GM20000 (cell line): ENCODE measurements at places on chromosomes 13 and 19.

GRCh38 chr13:83547043-83547442 is 335.2 kb downstream of the SLITRK1 start:
- no peak for DNase-seq

DNA sequence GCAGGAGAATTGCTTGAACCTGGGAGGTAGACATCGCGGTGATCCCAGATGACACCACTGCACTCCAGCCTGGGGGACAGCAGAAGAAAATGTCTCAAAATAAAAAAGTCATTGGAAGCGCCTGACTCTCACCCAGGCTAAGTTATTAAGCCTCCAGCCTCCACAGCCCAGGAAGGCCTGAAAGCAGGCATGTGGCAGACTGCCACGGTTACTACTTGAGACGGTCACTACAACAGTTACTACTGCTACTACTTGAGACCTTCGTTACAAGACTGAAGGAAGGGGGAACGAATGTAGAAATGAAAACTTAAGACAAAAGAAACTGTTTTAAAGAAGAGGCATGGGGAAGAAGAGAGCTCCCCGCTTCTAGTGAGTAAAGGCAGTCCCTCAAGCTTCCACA is 9.6 kb downstream of the PRR22 start:
- no peak for DNase-seq

DNA sequence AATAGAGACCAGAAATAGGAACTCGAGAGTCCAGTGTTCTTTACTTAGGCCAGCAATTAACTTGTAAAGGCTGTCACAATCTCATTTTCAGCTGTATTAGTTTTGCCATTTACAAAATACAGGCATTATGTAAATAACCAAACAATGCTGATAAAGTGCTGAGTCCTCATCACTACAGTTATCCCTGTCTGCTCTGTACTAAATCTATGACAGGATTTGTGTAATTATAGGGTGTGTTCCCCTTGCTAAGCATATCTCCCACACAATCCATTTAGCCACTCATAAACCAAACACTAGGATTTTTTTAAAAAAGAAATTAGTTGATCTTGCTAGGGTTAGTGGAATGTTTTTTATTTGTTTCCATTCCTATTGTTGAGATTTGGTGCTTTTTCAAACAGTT is 23.2 kb downstream of the PDX1 start:
- no peak for DNase-seq

GRCh38 chr13:40318366-40318765 is 348.1 kb downstream of the FOXO1 start:
- no peak for DNase-seq

- DNase-seq = no peak
Observed at GRCh38 chr13:94537740-94538630, 58.0 kb downstream of the TGDS start.

DNA sequence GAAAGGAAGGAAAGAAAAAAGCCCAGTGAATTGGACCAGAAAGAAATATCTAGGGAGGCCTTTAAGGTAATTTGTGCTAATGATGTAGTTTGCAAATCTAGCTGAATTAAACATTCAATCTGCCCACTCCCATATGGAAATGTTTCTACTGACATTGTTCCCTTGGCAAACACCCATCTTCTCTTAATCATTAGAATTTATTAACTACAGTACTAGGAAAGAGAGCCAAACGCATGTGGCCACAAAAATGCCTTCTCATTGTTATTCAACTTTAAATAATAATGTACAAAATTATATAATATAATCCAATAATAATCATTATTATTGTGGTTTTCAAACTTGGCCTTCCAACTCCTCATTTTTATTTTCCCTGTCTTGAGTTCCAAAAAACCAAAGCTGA is 234.7 kb downstream of the NHLRC3 start:
- no peak for DNase-seq

DNA sequence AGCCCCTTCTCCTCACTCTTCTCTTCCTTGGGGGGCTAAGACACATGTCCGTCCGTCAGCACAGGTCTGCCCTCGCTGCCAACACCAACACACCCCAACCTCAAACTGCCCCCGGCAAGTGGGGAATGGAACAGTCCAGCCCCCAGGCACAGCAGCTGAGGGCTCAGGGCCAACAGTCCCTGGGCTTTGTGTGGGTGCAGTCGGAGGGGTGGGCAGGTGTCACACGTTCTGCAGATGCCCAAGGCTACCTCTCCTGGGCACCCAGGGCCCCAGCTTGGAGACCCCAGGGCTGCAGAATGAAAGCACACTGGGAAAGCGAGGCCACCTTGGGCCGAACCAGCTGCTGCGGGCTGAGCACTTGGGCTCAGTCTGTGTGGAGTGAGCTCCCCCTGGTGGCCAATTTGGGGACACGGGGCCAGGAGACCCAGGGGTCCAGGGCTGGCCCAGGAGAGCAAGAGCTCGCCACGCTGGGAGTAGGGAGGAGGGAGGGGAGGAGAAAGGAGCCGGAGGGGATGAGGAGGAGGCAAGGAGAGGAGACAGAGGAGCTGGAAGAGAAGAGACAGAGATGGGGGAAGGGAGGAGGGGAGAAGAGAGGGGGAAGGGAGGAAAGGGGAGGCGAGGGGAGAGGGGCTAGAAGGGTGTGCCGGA is 14.0 kb upstream of the ATP8B3 start:
- peak; percentile 96 for DNase-seq

- no peak for DNase-seq
Observed at GRCh38 chr19:48695743-48696352, at the start of gene FUT2. Gene FUT2, plus strand, starts transcription at chr19:48695971. Its CDS starts 6,986 bp downstream, at chr19:48702957.

DNA sequence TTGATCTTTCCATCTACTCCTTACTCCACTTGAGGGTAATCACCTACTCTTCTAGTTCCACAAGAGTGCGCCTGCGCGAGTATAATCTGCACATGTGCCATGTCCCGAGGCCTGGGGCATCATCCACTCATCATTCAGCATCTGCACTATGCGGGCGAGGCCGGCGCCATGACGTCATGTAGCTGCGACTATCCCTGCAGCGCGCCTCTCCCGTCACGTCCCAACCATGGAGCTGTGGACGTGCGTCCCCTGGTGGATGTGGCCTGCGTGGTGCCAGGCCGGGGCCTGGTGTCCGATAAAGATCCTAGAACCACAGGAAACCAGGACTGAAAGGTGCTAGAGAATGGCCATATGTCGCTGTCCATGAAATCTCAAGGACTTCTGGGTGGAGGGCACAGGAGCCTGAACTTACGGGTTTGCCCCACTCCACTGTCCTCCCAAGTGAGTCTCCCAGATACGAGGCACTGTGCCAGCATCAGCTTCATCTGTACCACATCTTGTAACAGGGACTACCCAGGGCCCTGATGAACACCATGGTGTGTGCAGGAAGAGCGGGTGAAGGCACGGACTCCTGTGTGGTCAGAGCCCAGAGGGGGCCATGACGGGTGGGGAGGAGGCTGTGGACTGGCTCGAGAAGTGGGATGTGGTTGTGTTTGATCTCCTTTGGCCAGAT is 2.7 kb upstream of the KLK2 start:
- DNase-seq = no peak

GRCh38 chr19:7680606-7681339 is at the start of gene TRAPPC5:
Gene TRAPPC5, plus strand, starts transcription at chr19:7680833. Its CDS starts 1,421 bp downstream, at chr19:7682254.
- peak; percentile 95 for DNase-seq

DNA sequence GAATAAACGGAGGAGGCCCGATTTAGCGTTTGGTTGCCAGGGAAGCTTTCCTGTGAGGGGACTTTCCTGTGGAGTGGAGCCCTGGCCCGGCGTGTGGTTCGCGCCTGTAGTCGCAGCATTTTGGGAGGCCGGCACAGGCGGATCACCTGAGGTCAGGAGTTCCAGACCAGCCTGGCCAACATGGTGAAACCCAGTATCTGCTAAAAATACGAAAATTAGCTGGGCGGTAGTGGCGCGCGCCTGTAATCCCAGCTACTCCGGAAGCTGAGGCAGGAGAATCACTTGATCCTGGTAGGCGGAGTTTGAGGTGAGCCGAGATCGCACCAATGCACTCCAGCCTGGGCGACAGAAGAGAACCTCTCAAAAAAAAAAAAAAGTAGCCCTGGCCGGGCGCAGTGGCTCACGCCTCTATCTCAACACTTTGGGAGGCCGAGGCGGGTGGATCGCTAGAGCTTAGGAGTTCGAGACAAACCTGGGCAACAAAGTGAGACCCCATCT is 6.9 kb downstream of the KANK3 start:
- DNase-seq = no peak

- no peak for DNase-seq
Observed at GRCh38 chr19:46173886-46174480, 25.9 kb downstream of the IGFL2 start.

- DNase-seq = no peak
Observed at GRCh38 chr13:110341445-110342244, 34.6 kb downstream of the COL4A2 start.

GRCh38 chr19:13120817-13121216 is 2.8 kb downstream of the NACC1 start:
- DNase-seq = no peak

DNA sequence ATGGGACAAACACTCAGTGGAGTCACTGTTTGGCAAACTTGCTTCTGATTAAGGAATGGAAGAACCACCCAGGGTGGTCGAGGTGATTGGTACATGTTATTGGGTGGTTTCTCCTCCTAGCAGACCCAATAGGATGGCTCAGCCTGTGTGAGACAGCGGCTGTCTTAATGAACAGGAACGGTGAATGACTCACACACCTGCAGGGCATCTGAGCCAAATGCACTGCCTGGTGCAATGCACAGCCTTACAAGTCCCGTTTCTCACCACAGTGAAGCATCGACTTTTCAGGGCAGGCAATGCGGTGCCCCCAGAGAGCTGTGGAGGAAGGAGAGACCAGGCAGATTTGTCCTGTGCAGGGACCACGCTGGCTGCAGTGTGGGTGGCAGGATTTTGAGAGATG is 238.5 kb downstream of the FGF9 start:
- DNase-seq = no peak

- DNase-seq = no peak
Observed at GRCh38 chr13:107342747-107343146, 774.8 kb upstream of the ARGLU1 start.

DNA sequence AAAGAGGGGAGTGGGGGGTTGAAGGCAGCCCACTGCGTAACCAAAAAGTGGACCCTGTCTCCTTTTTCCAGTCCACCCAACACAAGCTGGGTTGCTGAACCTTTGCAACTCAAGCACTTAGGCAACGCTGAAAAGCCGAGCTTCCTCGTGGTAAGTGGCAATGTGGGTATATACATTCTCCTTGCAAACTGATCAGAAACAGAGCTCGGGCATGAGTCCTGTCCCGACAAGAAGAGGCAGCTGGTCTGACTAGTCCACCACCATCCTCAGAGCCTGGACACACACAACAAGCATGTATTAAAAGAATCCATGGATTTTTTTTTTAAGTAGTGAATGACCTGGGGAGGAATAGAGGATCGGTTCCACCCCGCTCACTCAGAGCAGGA is 240.6 kb upstream of the ZNF507 start:
- no peak for DNase-seq

DNA sequence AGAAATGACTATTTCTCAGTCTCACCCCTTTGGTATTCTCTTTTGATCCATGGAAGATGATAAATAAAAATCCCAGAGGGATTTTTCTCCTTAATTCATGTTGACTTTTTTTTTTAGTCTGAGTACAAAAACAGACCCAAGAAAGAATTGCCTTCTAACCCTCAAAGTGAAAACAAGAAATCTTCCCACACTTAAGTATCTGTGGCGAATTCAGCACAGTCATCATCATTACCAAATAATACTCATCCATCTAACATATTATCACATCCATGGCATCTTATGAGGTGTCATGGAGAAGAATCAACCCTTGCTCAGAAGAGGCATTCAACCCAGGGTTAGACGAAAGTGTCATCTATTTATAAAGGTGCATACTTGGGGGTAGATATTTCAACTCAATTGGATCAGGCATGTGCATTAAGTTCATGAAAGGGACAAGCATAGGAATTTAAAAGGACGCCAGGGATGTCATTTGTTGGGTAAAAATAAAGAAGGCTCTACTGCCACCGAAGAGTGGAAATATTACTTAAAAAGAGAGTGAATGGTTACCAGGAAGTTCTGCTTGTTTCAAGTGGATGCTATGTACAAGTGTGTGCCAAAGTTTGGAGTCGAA is 101.9 kb downstream of the FLT1 start:
- no peak for DNase-seq

DNA sequence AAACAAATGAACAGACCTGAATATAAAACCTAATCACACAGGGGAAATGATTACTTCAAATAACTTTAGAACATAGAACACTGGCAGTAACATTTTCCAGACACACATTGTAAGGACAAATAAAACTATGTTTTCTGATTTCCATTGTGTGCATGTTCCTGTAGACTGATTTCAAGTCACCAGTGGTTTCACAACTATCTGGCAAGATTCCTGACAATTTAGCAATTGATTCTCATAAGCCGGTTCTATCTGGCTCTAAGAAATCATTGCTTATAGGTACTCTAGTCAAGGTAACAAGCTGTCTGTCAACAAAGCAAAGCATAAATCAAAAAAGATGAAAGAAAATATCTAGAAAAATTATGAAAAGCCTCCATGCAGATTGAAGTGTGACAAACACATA is 19.6 kb upstream of the PCCA start:
- no peak for DNase-seq

GRCh38 chr13:97185291-97185690 is 36.8 kb upstream of the MBNL2 start:
- no peak for DNase-seq

GRCh38 chr13:23288564-23288963 is 107.8 kb downstream of the SGCG start:
- no peak for DNase-seq

DNA sequence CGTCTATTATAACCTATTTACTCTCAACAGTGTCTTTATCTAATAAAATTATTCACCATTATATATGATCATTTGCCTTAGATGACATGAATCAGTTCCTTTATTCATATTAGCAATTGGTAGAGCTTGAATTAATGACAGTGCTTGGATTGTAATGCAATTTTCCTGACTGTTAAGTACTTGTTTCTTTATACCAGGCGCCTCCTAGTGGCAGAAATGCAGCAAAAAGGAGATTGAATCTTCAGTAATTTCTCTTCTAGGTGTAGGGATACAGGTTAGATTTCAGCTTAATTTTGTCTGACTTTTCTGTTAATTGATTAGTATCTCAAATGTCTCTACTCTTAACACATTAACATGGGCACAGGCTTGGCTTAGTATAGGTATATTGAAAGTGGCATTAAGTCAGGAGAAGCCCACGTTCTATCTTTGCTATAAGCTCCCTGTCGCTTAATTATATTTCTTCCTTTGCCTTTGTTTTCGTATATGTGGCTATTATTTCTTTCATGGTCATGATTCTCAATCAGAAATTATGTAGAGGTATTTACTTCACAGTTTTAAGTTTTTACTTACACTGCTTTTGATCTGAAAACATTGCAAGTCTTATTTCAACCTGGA is 9.1 kb upstream of the LHFPL6 start:
- DNase-seq = peak; percentile 49

- DNase-seq = no peak
Observed at GRCh38 chr19:17803264-17803896, 8.4 kb downstream of the B3GNT3 start.

GRCh38 chr13:77480066-77480465 is 55.4 kb upstream of the SCEL start:
- no peak for DNase-seq

- no peak for DNase-seq
Observed at GRCh38 chr13:99628442-99628841, 127.2 kb downstream of the TM9SF2 start.
